Regular cardiac myocyte (primary cell): ENCODE measurements at places on chromosomes 4 and X. TPM values are rescaled to one million over a fixed set of nuclear protein-coding genes. Genes with fewer than 3 reads are reported as not detected.

ASB12 gene
- total RNA-seq = not detected in 2 replicates

CT47B1 gene
- not detected in 2 replicates for total RNA-seq

SMR3B gene
- not detected in 2 replicates for total RNA-seq

EPHA5 gene
- 5.4 and 7.1 TPM in 2 replicates for total RNA-seq
